ENCODE measurements at places on chromosomes 5 and 9. TPM values are rescaled to one million over a fixed set of nuclear protein-coding genes. Genes with fewer than 3 reads are reported as not detected.
A peak's percentile ranks its signal among the peaks of the same experiment; 100 is the strongest.

GRCh38 chr9:114035845-114036801 is 42.0 kb downstream of the AMBP start:
- no peak for DNase-seq

DNA sequence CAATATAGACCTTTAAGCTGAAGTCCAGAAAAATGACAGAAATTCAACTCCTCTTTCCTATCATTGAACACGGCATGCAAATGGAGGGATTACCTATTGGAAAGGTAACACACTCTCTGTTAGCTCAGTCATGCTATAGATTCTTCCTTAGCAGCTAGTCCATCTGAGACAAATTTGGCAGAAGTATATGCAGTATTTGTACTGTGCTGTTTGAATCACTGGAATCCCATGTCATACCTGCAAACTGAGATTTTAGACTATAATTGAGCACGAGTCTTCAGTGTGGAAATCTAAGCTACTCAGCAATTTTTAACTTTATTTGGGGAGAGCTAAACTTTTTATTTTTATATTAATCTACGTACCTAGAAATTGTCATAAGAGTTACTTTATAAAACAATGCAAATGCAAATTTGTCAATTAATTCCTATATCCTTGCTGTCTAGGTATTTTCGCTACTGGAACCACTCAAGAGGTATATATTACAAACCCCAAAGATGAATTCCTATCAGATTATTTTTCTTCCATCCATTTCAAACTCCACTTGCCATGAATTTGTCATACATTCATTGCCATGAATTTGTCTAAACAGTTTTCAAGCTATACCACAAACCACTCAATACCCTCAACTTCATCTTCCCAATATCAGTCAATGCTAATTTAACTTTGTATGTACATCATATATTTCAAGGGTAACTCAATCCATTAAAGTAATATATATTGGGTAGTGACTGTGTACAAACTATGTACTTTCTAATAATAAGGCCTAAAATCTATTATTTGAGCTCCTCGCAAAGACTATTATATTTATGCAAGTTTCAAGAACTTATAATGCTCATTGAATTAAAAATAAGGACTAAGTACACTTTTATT is 224.8 kb downstream of the MEF2C start:
- DNase-seq: no peak

The F2RL2 gene
- not detected for total RNA-seq

The IL5 gene
- not detected for total RNA-seq

The LCNL1 gene
- 0.48 TPM for total RNA-seq

DNA sequence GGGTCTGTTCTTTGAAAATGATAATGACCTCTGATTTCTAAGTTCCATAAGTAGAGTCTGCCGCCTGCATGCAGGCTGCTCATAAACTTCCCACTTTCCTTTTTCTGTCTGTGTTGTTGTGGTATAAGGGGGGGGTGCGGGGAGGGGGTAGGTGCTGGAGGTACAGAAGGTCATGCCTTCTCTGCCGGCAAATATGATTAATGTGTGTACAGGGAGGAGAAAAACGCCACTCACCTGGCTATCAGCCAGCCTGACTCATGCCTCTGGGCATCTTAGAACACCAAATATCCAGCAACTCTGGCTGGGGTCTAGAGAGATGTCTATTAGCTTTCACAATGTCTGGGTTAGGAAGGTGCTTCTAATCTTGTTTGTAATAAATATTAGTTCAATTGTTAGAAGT is 128.3 kb downstream of the EFNA5 start:
- DNase-seq: peak; percentile 69

GRCh38 chr5:89930591-89931392 is 478.8 kb downstream of the CETN3 start:
- DNase-seq: no peak

The ANKDD1B gene
- total RNA-seq: 0.79 TPM

GRCh38 chr9:92035146-92035545 is 80.1 kb downstream of the SPTLC1 start:
- DNase-seq: no peak

The OLFM1 gene
- total RNA-seq: 8.5 TPM

The SPATA31E1 gene
- not detected for total RNA-seq

DNA sequence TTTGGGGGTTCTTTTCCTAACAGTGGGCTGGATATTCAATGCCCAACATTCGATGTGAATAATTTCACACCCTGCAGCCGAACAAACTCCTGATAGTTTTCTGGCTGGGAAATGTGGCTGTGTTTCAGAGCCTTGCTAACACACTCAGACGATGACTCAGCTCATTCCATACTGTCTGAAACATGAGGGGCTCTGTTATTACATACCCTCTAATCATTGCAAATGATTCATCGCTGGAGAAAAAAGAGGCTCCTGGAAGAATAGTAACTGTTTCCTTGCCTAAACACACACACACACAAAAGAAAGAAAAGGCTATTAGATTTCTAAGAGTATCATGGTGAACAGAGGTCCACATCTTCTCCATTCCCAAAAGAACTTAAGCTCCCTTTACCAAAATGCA is 75.8 kb downstream of the OXCT1 start:
- DNase-seq: no peak

GRCh38 chr9:126248680-126249079 is 77.9 kb upstream of the MVB12B start:
- DNase-seq: no peak

GRCh38 chr9:131706608-131706970 is 33.3 kb downstream of the RAPGEF1 start:
- no peak for DNase-seq

DNA sequence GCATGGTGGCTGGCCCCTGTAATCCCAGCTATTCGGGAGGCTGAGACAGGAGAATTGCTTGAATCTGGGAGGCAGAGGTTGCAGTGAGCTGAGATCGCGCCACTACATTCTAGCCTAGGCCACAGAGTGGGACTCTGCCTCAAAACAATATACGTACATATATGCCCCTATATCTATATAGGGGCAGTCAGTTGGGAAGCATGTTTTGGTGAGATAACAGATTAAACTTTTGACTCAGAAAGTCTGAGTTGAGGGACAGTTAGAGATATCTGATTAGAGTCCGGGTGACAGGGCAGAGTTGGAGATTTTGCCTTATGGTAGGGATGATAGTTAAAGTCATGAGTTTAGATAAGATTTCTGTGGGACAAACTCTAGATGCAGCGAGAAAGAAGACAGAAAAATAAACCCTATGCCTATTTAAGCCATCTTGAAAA is 71.8 kb upstream of the ALDH1A1 start:
- no peak for DNase-seq

DNA sequence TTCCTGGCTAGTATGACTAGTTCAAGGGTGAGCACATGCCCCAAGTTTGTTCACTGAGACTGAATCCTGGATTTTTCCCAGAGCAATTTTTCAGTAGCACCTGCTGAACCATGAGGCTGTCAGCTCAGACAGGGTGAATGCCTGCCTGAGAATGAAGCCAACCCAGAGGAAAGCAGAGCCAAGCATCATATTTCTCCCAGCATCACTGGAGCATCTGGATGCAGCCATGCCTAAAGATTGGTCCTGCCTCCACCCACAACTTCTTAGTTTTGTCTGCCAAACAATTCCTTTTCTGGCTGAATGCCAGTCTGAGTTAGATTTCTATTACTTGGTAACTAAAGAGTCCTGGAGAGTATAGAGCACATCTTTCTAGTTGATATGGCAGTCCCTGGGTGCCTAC is 343.6 kb downstream of the CSNK1G3 start:
- no peak for DNase-seq

- no peak for DNase-seq
Measured at GRCh38 chr9:89731262-89732182, 126.7 kb downstream of the GADD45G start.

DNA sequence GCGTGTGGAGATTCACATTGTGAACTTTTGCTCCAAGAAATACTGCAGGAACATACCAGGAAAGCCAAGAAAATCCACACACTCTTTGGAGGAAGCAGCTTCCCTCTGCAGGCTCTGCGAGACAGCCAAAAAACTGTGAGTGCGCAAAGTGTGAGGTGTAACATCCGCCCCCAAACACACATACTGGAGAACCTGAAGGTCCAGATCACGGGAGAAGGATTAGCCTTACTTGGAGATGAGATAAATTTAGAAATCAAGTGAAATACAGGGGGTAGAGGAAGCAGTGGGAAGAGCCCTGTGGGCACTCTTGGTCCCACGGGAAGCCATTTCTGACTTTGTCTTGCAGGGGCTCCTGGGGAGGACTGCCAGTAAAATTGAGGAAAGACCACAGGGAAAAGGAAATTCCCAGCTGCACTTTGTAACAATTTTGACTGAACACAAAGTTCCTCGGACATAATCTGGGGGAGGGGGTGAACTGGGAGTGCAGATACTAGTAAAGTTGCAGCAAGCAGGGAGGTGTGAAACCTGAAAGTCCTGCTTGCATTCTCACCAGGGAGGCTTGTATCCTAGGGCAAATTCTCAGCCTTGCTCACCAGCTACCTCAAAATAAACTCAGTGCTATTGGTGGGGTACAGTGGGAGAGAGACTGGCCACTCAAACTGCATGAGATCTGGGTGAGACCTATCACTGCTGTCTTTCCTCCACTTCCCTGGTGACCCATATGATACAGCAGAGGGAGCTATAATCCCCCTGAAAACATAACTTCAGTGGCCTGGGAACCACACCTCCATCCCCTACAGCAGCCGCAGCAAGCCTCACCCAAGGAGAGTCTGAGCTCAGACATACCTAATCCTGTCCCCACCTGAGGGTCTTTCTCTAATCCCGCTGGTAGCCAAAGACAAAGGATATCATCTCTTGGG is 109.1 kb downstream of the ALDH1A1 start:
- DNase-seq: no peak

The MORN5 gene
- total RNA-seq: 4.1 TPM

- peak; percentile 3 for DNase-seq
Measured at GRCh38 chr9:135037521-135038250, 49.8 kb upstream of the OLFM1 start.

DNA sequence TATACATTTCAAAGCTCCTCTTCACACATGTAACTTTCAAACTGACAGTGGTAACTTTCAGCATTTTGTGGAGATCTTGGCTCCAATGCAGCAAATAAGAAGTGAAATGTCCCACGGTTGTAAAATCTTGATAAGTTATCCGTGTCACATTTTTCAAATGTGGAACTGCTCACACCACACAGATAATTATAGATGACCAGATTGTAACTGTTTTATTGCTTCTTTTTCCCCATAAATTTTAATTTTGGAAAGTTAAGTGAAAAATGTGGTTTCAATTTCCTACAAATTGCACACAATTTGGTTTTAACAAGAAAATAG is 347.1 kb downstream of the EBF1 start:
- no peak for DNase-seq

The CFAP157 gene
- 4.2 TPM for total RNA-seq

The FOXD1 gene
- total RNA-seq: 0.10 TPM

- DNase-seq: no peak
Measured at GRCh38 chr5:39068099-39068498, 6.1 kb downstream of the RICTOR start.

DNA sequence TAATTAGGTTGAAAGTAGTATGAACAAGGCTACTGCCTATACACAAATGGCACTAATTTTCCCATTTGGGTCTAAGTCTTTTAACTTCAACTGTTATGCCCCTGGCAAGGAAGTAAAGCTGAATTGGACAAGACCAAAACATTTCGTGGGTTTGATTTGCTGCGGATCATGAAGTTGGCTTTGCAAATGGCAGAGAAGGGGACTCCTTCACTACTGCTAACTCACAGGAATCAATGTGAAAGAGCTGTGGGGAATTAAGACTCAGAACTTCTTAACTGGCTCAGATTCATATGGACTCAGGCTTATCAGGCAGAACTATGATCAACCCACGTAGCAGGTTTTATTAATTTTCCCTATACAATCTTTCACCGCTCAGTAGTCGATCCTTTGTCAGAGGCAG is 73.8 kb upstream of the IFNE start:
- no peak for DNase-seq

Data from ovary (tissue), 10 donors.